ENCODE measurements at places on chromosomes 7 and 10. TPM values are rescaled to one million over a fixed set of nuclear protein-coding genes. Genes with fewer than 3 reads are reported as not detected.

PRKG1 gene
- total RNA-seq: 12.3 TPM

OR2A12 gene
- not detected for total RNA-seq

RPEL1 gene
- not detected for total RNA-seq

UNCX gene
- total RNA-seq: 0.48 TPM

STN1 gene
- total RNA-seq: 33.0 TPM

SEMA3C gene
- total RNA-seq: 94.9 TPM

SGMS1 gene
- total RNA-seq: 26.9 TPM

ST8SIA6 gene
- 1.0 TPM for total RNA-seq

SPDYE8 gene
- not detected for total RNA-seq

KCNH2 gene
- total RNA-seq: 8.0 TPM

ZNF727 gene
- total RNA-seq: not detected

MYPN gene
- 0.14 TPM for total RNA-seq

OGDHL gene
- total RNA-seq: 12.3 TPM

LIPM gene
- total RNA-seq: not detected

HOXA10 gene
- 4.9 TPM for total RNA-seq

EN2 gene
- total RNA-seq: 0.94 TPM

LRRC4 gene
- total RNA-seq: 37.7 TPM

ITGA8 gene
- total RNA-seq: 10.1 TPM

CCSER2 gene
- total RNA-seq: 43.9 TPM

STEAP4 gene
- 1.2 TPM for total RNA-seq

SYT15B gene
- 0.24 TPM for total RNA-seq

ACBD7 gene
- total RNA-seq: 0.76 TPM

SPDYE6 gene
- not detected for total RNA-seq

EBF3 gene
- total RNA-seq: 26.1 TPM

DUSP5 gene
- total RNA-seq: 61.6 TPM

CALML3 gene
- total RNA-seq: not detected

RARRES2 gene
- total RNA-seq: 109 TPM

BBIP1 gene
- total RNA-seq: 15.8 TPM

ZNF117 gene
- total RNA-seq: 18.8 TPM

CASTOR2 gene
- total RNA-seq: 70.3 TPM

TSPAN33 gene
- total RNA-seq: 6.3 TPM

METTL27 gene
- total RNA-seq: 8.5 TPM

TRIM50 gene
- 4.6 TPM for total RNA-seq

HMX3 gene
- total RNA-seq: not detected

TMEM229A gene
- total RNA-seq: 0.33 TPM

UNC5B gene
- total RNA-seq: 22.4 TPM

TMEM236 gene
- total RNA-seq: 11.6 TPM

PLAC9 gene
- total RNA-seq: 8.2 TPM

SPDYE11 gene
- not detected for total RNA-seq

HOXA1 gene
- 9.5 TPM for total RNA-seq

HOXA7 gene
- total RNA-seq: 3.2 TPM

MASTL gene
- total RNA-seq: 16.8 TPM

CYP17A1 gene
- total RNA-seq: not detected

BZW2 gene
- 89.8 TPM for total RNA-seq

EFCAB10 gene
- not detected for total RNA-seq

SRRT gene
- 168 TPM for total RNA-seq

ATRNL1 gene
- 38.4 TPM for total RNA-seq

DPY19L1 gene
- 12.5 TPM for total RNA-seq

SRRM3 gene
- total RNA-seq: 8.4 TPM

OR2A1 gene
- total RNA-seq: not detected

SPDYE16 gene
- total RNA-seq: 0.51 TPM

NPC1L1 gene
- total RNA-seq: 11.0 TPM

ADARB2 gene
- 5.2 TPM for total RNA-seq

All from type B pancreatic cell (in vitro differentiated cells).